CMK (cell line): ENCODE measurements at places on chromosomes 3 and 15.

DNA sequence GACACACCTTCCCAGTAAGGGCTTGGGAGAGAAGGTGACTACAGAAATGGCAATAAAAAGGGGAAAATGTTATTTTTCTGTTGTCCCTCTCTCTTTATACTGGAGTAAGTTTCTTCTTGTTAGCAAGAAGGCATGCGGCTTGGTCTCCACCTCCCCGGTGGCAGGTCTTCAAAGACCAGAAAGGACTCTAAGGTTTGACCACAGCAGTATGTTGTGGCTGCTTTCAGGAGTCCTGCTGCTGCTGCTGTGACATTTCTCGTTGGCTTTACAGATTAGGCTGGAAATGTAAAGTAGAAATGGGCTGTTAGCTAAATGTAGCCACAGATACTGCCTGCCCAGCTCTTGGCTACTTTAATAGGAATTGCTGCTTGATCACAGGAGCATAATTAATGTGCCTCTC lies 175.8 kb upstream of the ZBTB20 start:
- no peak for DNase-seq

- DNase-seq, result no peak
Measured at GRCh38 chr3:30549600-30549999, 56.8 kb upstream of the TGFBR2 start.

DNA sequence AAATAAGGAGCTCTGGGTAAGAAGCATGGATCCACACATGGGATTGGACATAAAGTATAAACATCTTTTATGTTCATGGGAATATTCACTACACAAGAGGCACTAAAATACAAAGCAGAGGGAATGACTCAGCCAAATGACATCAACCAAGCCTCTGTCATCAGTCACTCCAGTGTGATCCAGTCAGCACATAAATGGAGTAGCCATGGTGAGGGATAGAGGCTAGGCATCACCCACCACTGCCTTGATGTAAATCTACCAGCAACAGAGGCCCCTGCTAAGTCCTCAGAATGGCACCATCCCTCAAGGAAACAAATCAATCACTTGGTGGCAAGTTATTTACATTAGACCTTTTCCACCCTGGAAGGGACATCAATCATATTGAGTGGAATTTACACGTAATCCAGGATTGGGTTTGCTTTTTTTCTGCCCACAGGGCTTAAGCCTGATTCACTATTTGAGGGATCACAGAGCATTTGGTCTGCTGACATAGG lies 27.2 kb downstream of the VEPH1 start:
- DNase-seq, result no peak

DNA sequence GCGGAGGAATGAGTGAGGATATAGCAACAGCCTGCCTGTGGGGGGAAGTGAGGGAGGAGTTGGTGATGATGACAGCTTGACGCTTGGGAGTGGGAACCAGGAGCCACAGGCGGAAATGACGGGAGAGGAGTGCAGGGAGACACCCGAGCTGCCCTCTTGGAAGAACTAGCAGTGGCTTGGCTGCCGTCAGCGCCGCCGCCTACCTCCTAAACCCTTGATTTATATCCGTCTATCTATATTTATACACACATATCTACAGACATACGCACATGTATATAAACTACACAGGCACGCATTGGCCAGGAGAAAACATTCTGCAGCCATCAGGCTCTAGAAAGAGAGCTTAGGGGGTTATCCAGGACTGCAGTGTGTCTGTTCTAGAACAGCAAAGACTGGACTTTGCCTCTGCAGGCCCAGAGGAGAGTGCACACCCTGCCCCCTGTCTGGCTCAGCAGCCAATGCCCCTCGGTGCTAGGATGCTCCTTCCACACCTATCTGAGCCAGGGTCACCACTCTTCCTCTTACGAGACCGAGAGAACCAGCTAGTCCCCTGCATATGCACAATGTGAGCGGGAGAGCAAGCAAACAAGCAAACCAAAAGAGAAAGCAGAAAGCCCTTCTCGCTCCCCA lies 45.3 kb upstream of the MAGEF1 start:
- DNase-seq, result no peak

GRCh38 chr15:58724466-58724865 lies 25.0 kb downstream of the ADAM10 start:
- DNase-seq, result no peak

GRCh38 chr3:72463083-72463482 lies 385.2 kb downstream of the SHQ1 start:
- DNase-seq, result no peak

DNA sequence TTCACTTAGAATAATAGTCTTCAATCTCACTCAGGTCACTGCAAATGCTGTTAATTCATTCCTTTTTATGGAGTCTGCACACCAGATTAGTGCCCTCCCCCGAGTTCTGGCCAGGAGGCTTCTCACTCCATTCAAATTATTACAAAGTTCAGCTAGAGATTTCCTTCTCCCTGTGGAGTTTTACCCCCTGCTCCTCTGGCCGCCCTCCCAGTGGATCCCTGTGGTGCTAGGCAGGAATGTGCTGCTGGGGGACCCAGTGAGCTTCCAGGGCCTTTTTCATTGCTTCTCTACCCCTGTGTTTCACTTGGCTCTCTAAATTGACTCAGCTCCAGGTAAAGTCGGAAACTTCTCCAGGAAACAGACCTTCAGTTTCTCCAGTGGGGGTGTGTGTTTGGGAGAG lies 42.7 kb upstream of the CD200R1L start:
- DNase-seq, result no peak

GRCh38 chr3:188279502-188280335 lies 125.8 kb downstream of the LPP start:
- no peak for DNase-seq

DNA sequence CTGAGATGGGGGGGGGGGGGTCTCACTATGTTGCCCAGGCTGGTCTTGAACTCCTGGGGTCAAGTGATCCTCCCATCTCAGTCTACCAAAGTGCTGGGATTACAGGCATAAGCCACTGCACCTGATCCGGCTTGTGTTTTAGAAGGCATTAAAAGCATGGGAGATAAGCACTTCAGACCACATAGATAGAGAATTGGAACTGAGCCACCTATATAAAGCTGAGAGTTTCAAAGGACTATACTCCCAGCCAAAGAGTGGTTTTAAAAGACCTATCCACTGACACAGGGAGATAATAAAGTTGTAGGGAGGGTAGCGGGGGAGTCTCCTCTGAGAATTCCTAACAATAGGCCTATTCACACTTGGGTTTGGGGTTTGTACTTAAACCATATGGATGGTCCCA lies 34.8 kb downstream of the DENND4A start:
- DNase-seq, result no peak

DNA sequence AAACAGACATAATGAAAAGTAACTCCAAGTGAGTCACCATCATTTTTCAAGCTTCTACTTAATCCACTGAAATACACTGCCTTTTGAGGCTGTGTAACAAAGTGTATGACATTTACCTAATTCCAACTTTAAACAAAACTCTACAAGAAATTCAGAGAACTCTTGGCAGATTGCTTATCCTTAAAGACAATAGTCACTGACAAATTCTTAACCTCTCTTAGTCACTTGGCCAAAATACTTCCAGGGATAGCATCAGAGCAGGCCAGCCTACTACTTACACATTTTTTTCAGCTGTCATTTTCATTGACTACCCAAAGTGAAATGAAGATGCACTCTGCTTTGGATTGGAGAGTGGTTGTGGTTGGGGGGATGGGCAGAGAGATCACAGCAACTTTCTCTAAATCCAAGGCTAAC lies 3.6 kb downstream of the WWTR1 start:
- DNase-seq, result no peak

GRCh38 chr15:90382320-90382719 lies 5.7 kb upstream of the IQGAP1 start:
- DNase-seq, result no peak

DNA sequence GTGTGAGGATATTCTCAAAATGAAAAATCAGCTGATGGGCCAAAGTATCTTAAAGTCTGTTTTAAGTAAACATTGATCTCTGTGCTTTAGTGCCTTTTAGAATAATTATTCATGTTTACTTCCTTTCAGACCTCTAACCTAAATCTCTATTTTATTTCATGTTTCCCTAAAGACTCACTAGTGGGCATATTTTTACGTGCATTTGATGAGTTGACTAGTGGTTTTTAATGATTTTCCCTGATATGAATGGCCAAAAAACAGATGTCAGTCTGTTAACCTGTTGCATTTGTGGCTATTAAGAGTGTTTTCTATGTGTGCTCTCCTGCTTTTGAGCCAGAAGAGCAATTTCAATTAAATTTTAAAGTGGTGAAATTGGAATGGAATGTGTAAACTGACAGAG lies 6.9 kb downstream of the FAIM start:
- DNase-seq, result no peak

- DNase-seq, result no peak
Measured at GRCh38 chr15:78063217-78063616, 14.3 kb downstream of the TBC1D2B start.

- DNase-seq, result no peak
Measured at GRCh38 chr3:154884952-154885351, 195.2 kb upstream of the MME start.

GRCh38 chr15:60936186-60936585 lies 292.9 kb downstream of the RORA start:
- DNase-seq, result no peak

GRCh38 chr15:92393071-92393979 lies at the start of gene ST8SIA2:
ST8SIA2 (plus strand) TSS chr15:92393881; CDS start chr15:92394065, 184 bp downstream.
- DNase-seq, result no peak

GRCh38 chr15:66184492-66184891 lies 69.1 kb downstream of the MEGF11 start:
- no peak for DNase-seq

DNA sequence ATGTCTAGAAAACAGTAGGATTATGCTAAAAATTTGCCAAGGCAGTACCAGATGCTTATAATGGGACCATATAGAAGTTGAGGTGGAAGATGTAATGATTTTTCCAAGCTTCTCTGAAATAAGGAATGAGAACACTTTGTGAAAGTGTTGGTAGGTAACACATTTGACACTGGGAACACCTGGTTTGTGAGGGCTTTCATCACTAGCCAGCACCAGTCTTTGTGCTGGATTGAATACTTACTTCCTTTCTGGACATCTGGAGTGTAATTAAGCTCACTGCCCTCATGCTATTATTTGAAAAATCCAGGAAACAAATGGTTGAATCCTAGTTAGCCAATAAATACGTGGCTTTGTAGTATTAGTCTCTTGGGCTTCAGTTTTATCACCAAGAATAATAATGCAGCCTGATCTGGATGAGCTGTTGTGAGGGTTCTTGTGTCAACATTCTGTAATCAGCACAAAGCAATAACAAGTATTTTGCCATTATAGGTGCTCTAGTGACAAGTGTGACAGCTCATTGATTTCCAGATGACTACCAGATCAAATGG lies 12.9 kb downstream of the CCDC80 start:
- DNase-seq, result no peak

- no peak for DNase-seq
Measured at GRCh38 chr15:55279746-55280351, 9.8 kb downstream of the RAB27A start.

- DNase-seq, result no peak
Measured at GRCh38 chr3:129890125-129890524, 3.4 kb downstream of the TMCC1 start.

DNA sequence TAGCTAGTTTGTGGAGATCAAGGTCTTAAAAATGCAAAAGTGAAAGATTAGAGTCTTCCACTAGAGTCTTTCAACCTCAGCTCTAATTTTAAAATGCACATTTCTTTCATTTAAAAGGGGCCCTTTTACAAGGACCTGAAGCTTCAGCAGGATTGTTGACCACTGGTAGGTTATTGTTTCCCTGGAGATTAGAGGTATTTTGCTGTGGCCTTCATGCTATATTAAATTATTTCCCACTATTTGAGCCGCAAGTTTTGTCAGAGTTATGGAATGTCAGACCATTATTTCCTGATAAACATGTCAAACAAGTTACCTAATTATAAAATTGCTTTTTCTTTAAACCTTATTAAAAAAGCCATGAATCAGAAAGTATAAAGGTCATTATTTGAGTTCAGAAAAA lies 103.1 kb upstream of the CCNL1 start:
- no peak for DNase-seq

DNA sequence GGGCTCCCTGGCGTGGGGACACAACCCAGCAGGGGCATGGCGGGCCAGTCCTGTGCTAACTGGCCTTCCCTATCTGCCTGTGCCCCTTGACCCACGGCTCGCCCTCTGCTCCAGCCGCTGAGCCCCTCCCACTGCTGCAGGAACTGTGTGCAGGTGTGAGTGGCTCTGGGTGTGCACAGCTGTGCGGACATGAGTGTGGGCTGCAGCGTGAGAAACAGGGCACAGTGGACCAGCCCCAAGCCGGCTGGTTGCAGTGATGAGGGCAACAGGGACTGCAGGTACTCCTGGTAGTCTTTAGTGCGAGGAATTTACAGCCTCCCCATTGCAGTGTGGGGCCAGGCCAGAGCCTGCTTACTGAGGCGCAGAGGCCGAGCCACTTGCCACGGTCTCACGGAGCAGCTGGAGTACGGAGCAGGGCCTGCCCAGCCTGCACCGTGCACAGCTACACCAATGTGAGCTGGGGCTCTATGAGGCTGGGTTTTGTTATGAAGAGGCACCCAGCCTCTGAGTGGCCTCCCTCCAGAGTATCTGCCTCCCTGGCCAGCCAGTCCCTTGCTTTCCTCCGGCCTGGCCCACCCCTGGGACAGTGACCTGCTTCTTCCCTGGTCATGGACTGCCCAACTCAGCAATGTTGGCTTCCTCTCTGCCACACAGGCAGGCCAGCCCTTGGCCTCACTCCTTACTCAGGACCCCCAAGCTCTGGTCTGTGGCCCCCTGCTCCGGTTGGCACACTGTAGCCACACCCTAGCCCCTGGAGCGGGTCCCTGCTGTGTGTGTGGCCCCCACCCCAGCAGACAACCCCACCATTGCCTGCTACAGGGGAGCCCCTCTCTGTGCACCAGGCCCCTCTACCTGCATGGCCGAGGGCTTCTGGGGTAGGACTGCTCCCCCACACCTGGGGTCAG lies 47.8 kb downstream of the PLXNA1 start:
- DNase-seq, result no peak

DNA sequence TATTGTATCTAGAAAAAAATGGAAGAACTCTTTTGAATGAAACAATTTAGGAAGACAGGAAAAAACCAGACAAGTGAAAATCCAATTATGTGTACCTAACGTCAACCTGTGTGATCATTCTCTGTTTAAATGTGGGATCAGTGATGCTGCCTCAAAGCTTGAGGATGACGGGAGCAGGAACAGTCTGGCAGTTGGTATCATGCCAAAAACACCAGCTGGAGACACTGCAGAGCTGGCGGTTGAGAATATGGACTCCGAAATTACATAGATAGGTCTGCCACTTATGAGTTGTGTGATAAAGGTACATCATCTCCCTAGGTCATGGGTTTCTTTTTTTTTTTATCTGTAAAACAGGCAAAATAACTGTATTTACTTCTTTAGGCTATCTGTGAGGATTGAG lies 480.5 kb downstream of the CNTN4 start:
- no peak for DNase-seq

DNA sequence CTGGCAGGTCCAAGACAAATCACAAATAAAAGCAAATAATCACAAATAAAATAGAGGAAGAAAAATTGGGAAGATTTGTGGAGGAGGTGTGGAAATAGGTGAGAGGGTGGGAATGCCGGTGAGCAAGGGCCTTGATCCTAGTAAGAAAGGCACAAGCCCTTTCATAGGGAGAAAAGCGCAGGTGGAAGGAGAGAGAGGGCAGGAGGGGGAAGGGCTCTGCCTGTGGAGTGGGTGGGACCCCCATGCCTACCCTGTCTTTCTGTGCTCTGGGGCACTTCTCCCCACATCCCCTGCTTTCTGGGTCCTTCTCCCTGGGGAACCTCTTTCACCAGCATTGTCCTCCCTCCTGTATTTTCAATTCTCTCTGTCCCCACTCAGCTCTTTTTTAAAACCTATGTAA lies 711 bp upstream of the TGM5 start:
- DNase-seq, result no peak
